Pancreas (tissue), 10 donors: ENCODE measurements at places on chromosomes 12 and 14. TPM values are rescaled to one million over a fixed set of nuclear protein-coding genes. Genes with fewer than 3 reads are reported as not detected.

DNA sequence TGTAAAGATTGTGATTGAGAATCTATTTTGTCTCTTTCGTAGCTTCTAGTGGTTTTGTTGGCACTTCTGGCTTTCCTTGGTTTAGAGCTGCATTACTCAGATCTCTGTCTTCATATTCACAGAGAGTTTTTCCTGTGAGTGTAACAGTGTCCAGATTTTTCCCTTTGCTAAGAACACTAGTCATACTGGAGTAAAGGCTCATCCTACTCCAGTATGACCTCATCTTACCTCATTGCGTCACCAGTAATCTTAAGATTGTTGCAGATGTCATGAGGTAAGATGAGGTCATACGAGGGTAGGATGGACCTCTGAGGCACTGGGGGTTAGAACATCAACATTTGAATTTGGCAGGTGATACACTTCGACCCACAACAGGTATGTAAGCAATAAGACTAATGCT is 461.2 kb downstream of the FLRT2 start:
- no peak for DNase-seq

DNA sequence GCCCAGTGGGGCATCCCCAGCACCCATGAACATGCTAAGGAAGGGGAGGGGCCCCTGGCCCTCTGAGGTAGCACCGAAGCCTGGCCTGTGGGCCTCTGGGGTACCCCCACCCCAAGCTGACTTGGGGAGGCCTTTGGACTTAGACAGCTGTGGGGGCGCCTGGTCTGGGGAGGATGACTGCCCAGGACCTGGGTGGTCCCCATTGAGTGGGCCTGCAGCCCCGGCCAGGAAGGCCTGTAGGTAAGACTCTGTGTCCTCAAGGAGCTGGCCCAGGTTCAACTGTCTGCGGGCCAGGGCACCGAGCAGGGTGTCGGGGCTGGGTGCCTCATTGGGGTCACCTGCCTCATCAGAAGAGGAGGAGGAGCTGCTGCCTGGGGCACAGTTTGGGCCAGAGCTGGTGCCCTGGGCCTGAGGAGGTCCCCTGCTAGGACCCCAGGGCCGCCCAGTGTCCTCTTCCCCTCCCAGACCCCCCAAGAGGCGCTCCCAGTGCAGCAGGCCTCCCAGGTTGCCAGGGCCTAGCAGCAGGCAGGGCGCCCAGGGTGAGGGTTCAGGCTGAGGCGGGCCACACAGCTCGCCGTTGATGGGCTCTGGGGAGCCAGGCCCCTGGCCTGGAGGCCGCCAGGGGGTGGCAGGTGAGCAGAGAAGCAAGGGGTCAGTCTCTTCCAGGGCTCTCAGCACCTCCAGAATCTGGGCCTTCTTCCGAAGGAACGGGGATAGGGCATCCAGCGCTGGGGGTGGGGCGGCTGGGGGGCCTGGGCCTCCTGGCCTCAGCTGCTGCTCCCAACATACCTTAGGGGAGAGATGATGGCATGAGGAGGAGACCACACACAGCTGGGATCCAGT is 31.4 kb downstream of the NCKAP5L start:
- DNase-seq: peak; percentile 57

SLC2A13 gene
- 5.6 TPM for polyA plus RNA-seq

- no peak for DNase-seq
Observed at GRCh38 chr12:126668961-126669360, 1598.0 kb upstream of the TMEM132C start.

GRCh38 chr12:49357103-49357678 is 10.1 kb upstream of the SPATS2 start:
- DNase-seq: no peak

SLC6A15 gene
- polyA plus RNA-seq: not detected
